ENCODE measurements at places on chromosomes 13 and 19.
A peak's percentile ranks its signal among the peaks of the same experiment; 100 is the strongest.

DNA sequence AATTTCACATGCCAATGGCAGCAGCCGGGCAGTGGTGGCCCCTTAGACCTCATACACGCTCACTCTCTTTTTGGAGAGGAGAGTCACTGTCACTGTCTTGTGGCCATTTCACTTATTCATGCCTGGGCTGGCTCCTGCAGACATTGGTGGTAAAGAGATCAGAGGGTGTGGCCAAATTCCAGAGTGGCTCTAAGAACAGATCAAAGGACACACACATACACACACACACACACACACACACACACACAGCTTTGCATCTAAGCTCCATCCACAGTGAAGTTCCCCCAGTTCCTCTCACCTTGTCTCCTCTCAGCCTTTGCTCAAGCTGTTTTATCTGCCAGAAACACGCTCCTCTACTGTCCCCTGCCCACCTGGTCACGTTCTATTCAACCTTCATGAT lies 46.5 kb upstream of the KPNA3 start:
- no peak for DNase-seq

- DNase-seq, result no peak
Observed at GRCh38 chr19:35871611-35872010, 3.2 kb downstream of the APLP1 start.

GRCh38 chr19:47144630-47145029 lies 14.0 kb downstream of the SAE1 start:
- no peak for DNase-seq

- no peak for DNase-seq
Observed at GRCh38 chr19:47514151-47514868, 553 bp downstream of the NAPA start.

DNA sequence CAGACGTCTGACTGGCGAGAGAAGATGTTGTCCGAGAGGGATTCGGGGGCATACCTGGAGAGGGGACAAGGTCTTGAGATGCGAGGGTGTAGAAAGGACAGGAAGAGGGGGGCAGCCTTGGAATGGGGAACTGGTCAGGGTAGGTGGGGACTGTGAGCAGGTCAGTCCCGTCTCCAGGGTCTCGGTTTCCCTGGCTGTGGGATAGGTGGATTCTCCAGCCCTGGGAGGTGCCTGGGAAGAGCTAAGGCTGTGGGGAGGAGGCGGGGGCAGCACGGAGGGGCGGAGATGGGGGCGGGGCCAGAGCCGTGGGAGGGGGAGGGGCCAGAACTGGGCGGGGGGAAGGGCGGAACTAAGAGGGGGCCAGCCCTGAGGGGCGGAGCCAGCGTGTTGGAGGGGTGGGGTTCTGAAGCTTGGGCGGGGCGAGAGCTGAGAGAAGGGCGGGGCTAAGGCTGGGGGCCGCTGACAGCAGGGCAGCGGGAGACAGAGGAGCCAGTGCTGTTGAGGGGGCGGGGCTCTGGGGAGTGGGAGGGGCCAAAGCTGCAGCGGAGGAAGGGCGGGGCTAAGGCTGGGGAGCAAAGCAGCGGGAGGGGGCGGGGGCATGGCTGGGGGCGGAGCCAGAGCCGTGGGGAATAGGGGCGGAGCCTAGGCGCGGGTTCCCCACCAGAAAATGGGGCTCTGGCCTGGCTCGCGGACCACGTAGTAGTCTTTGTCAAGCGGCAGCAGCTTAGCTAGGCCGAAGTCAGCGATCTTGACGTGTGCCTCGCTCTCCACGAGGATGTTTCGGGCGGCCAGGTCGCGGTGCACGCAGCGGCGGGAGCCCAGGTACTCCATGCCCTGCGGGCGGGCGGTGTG lies 9.5 kb upstream of the INSL3 start:
- DNase-seq, result no peak

GRCh38 chr13:33448889-33449288 lies 163.3 kb upstream of the STARD13 start:
- DNase-seq, result no peak

DNA sequence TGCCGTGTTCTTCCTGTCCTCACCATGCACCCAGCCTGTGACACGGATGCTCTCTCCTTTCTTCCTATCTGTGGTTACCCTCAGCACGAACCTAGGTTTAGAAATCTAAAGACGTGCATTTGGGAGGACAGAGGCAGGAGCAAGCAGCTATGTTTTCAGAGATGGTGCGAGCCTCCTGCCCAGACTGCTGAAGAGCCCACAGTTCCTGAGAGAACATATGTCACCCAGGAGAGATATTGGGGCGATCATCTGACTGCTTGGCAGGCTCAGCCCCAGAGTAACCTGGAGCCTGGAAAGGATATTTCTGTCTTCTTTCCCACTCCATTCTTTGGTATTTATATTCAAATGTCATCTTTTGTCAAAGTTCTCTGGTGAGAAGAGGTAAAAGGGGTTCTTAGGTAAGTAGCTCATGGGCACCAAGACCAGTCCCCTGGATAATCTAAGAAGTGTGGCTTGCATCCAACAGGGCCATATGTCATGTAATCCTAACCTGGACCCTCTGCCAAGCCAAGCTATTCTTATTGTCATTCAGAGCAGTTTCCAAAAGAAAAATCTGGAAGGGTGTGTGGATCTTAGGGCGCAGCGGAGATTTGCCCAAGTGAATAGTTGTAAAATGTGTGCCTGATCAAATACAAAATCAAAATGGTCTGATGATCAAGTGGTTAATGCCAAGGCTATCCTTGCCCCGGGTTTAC lies 59.5 kb downstream of the FGF9 start:
- no peak for DNase-seq

- no peak for DNase-seq
Observed at GRCh38 chr19:38596057-38596981, 21.4 kb downstream of the MAP4K1 start.

GRCh38 chr13:69450245-69450644 lies 657.4 kb upstream of the ATXN8OS start:
- no peak for DNase-seq

- DNase-seq, result no peak
Observed at GRCh38 chr13:77038907-77039480, 12.0 kb upstream of the FBXL3 start.

GRCh38 chr13:23086968-23087623 lies 93.7 kb upstream of the SGCG start:
- DNase-seq, result no peak

- DNase-seq, result no peak
Observed at GRCh38 chr19:42330241-42330711, 4.8 kb downstream of the MEGF8 start.

- no peak for DNase-seq
Observed at GRCh38 chr19:45668342-45668871, 386 bp downstream of the GIPR start.

- DNase-seq, result peak; percentile 49
Observed at GRCh38 chr19:50415661-50416033, 3.1 kb upstream of the SPIB start.

- DNase-seq, result peak; percentile 5
Observed at GRCh38 chr13:76663592-76664335, 222.4 kb downstream of the KCTD12 start.

DNA sequence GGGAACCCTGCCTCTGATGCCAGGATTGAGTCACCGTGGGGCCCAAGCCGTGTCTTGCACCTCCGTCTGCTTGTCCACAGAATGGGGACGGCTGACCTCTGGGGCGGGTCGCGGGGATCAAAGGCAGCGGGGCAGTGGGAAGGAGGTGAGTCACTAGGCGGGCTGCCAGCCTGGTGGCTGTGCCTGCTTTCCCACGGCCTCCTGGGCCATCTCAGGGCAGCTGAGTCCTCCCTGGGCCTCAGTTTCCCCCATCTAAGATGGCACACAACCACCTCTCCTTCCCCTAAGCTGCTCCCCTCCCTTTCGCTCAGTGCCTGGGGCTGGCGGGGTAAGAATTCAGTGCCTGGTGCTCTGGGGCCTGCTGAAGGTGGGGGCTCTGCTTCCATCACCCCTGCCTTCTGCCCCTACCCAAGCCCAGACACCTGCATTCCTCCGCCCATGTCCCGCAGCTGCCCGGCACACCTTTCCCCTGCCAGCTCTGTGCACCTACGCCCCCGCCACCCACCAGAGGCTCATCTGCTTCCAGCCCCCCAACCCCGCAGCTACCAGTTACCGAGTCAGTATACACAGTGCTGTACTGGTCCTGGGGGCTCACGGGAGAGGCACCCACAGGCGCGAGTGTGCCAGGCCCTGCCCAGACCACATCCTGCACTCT lies 3.5 kb downstream of the MKNK2 start:
- DNase-seq, result no peak

GRCh38 chr13:85709072-85709471 lies 90.1 kb downstream of the SLITRK6 start:
- no peak for DNase-seq

DNA sequence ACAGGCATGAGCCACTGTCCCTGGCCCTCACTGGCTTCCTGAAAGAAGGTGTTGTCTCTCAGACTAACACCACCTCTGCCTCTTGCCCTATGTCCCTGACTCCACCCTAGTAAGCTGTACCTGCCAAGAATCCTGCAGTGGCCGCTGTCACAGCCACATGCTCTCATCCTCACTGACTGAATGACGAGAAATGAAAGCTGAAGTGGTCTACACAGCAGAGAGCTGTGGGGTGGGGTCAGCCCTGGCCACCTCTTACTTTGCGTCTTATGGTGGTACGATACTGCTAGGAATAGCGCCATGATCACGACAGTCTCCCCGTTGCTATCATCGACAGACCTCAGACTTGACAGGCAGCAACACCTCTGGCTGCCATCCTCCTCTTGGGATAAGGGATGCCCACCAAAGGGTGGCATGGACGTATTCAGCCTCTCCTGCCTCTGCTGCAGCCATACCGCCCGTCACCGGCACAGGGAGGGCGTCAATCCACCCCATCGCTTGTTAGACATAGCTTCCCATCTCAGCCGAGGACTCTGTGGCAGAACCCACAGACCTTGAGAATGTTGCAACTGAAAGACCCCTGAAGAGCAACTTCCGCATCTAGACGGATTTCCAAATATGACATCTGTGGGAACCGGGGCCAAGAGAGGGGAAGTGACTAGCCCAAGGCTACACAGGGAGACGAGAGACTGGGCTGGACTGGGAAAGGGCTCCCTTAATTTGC lies 809 bp downstream of the MYO1F start:
- DNase-seq, result peak; percentile 91

- DNase-seq, result no peak
Observed at GRCh38 chr13:100436099-100436498, 152.5 kb downstream of the GGACT start.

DNA sequence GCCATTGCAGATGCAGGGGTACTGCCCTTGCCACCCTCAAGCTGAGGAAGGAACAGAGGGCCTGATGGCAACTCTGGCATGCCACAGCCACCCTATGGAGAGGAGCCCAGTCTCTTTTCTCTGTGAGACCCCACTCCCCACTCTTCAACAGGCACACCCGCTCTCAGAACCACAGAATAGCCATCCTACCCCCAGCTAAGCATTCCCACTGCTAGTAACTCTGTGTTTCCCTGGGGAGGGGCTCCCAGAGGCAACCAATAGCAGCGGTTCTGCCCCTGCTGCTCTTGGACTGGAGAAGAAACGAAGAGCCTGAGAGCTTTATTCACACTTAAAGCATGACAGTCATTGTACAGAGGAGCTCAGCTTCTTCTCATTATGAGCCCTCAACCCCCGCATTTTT lies 49.3 kb downstream of the UBL3 start:
- no peak for DNase-seq

DNA sequence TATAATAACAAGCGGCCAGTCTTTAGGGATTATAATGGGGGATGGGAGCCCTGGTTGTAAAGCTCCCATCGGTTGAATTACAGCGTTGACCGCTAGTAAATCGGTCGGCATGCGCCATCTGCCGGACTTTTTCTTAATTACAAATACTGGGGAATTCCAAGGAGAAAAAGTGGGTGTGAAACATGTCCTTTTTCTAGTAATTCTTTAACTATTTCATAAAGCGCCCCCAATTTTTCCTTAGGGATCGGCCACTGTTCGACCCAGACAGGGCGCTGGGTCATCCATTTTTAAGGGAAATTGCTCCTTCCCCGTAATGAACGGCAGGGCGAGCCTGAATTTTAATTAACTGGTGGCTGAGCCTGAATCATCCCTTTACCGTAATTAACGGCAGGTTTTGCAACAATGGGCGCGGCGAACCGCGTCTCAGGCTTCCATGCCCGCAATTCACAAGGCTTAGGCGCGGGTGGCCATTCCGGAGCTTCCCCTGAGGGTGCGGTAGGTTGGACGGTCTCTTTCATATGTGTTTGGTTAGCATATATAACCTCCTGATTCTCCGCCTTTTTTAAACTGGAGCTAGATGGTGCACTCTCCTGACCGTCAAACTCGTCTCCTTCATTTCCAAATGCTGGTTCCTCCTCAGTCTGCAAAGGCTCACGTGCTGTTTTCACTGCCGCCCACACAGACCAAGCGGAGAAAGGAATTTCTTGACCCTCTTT lies 30.2 kb upstream of the EVI5L start:
- peak; percentile 77 for DNase-seq

DNA sequence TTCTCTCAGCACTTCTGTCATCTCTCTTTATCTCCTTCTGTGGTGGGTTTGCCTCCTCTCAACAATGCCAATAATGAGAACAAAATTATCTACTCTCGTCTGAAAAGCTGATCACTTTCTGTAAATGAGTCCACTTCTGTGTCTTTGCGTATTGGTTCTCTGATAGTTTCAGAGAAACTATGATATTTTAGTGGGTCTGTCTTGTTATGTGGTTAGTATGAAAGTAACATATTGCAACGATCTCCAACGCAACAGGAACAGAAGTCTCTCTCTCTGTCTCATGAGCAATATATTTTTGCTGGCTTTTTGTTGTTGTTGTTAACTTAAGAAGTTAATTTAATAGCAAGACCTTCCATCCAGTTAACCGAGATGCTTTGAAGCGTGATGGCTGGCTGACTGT lies 47.8 kb upstream of the SLITRK6 start:
- no peak for DNase-seq
